Umbilical cord (tissue), 2 donors: ENCODE measurements at places on chromosomes 1 and 21. TPM values are rescaled to one million over a fixed set of nuclear protein-coding genes. Genes with fewer than 3 reads are reported as not detected.

DNA sequence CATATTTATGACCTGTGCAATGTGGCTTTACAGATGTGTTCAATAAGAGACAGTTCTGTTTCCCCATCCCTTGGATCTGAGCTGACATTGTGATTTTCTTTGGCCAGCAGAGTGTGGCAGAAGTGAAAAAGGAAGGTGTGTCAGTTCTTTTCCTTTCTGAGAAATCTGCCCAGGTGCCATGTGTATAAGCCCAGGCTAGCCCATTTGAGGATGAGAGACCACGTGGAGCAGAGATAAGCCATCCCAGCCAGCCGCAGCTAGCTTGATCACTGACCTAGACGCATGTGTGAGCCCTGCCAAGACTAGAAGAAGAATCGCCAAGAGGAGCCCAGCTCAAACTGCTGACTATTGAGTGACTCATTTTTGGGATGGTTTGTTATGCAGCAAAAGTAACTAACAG is 127.8 kb downstream of the KCNJ6 start:
- no peak for DNase-seq

DNA sequence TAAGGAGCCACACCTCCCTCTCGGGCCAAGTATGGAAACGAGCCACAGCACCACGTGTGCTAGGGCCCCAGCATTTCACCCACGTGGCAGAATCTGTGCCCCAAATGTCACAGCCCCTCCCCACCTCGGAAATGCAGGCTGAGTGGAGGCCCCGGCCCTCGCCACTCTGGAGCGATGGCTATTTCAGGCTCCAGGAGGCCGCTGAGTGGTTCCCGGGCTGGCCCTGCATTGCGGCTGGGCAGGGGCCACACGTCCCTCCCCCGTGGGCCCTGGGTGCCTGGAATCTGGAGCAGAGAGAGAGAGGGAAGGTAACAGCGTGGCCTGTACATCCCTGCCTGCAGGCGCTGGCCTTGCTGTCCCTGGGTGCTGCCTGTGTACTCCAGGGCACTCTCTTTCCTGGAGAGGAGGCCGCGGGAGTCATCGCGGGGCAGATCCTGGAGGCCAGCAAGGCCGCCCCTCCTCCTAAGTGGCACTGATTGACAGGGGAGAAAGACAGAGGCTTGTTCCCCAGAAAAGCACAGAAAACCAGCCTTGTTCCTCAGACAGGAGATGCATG is 68.0 kb upstream of the TRAPPC10 start:
- DNase-seq: peak; percentile 30

GRCh38 chr1:206816390-206817287 is 44.3 kb upstream of the IL10 start:
- DNase-seq: peak; percentile 67

DNA sequence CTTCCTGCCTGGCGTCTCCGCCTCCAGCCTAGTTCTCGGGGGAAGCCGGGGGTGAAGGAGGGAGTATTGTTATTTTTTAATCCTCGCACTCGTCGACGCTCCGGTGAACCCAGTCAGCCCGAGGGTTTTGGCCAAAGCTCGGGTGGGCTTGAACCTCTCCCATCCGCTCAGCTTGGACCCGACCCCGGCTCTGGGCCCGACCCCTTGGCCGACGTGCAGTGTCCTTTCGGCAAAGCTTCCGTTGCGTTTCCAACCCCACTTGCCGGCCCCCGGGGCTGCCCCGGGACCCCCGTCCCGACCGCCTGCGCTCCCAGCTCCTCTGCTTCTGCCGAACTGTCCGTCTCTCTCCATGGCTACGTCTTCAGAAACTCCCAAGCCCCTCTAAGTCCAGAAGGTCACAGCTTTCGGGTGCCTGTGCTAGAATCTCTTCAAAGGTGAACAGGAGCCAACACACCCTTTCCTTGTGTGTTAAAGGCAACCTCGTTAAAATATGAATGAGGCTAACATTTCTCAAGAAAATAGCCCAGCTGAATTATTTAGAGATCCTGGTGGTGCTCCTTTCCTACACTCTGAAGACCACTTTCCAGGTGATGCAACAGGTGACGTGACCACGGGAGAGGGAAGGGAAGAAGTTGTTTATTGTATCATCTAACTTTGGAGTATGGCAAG is 647 bp downstream of the DESI2 start:
- DNase-seq: peak; percentile 12

DNA sequence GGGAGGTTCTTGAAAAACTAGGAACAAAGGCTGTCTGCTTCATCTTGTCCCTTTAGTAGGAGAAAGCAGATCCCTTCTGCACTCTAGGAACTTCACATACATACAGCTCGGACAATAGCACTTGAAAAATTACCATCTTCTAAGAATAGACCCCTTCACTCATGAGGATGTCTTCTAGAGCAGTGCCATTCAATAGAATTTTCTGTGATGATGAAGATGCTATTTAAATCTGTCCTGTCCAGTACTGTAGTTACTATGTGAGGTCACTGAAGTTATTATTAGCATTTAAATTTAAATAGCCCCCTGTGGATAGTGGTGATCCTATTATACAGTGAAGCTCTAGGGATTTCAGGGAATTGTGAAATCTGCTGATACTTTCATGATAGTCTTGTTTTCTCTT is 46.4 kb upstream of the RAB3GAP2 start:
- DNase-seq: no peak

The IFNAR1 gene
- total RNA-seq: 33.5 TPM
